ENCODE measurements at places on chromosomes 12 and 14. TPM values are rescaled to one million over a fixed set of nuclear protein-coding genes. Genes with fewer than 3 reads are reported as not detected.

The BICDL1 gene
- total RNA-seq: 25.7 TPM

The SIX6 gene
- total RNA-seq: not detected

- H3K4me3 ChIP-seq: no peak overlapping the region
- no peak overlapping the region for H3K27ac ChIP-seq
- no peaks in the 10 kb centered on the region for H3K27me3 ChIP-seq
- H3K4me1 ChIP-seq: no peaks in the 10 kb centered on the region
Observed at GRCh38 chr12:40515041-40515816, 177.0 kb upstream of the CNTN1 start.

- no peak overlapping the region for H3K4me3 ChIP-seq
- H3K4me1 ChIP-seq: no peaks in the 10 kb centered on the region
- H3K27ac ChIP-seq: no peak overlapping the region
- no peaks in the 10 kb centered on the region for H3K27me3 ChIP-seq
Observed at GRCh38 chr14:68284834-68285233, 465.3 kb downstream of the RAD51B start.

DNA sequence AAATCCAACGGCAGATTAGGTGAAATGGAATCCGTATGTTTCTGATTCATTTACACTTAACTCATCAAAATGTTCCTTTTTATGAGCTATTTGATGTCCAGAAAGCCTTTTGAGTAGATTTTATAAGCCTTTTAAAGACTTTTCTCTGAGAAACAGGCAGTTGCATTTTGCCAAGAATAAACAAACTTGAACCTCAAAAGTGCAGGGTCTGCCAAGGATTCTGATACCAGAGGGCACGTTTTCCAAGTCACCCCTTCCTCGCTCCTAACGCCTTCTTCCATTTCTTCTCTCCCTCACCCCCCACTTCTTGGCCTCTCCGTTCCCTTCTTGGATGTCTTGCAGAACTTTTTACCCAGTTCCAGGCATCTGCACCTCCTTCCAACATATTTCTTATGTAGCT, 200.6 kb upstream of the TBX3 start:
- no peaks in the 10 kb centered on the region for H3K36me3 ChIP-seq
- no peaks in the 10 kb centered on the region for H3K27me3 ChIP-seq
- H3K27ac ChIP-seq: no peak overlapping the region

Measured in Calu3 (cell line).